Forelimb muscle (tissue), 1 donor: ENCODE measurements at places on chromosomes 4 and X. TPM values are rescaled to one million over a fixed set of nuclear protein-coding genes. Genes with fewer than 3 reads are reported as not detected.

PAGE3 gene
- polyA plus RNA-seq = not detected

SOX3 gene
- polyA plus RNA-seq = 0.10 TPM

AMBN gene
- polyA plus RNA-seq = not detected

ITGB1BP2 gene
- 142 TPM for polyA plus RNA-seq

BEND2 gene
- 0.05 TPM for polyA plus RNA-seq

FSTL5 gene
- 2.6 TPM for polyA plus RNA-seq

TBC1D9 gene
- 13.8 TPM for polyA plus RNA-seq

TMEM271 gene
- not detected for polyA plus RNA-seq

NOX1 gene
- 0.22 TPM for polyA plus RNA-seq

NUDT6 gene
- 8.1 TPM for polyA plus RNA-seq

CSTF2 gene
- 10.0 TPM for polyA plus RNA-seq

SLC25A14 gene
- 9.3 TPM for polyA plus RNA-seq

SOWAHB gene
- polyA plus RNA-seq = 0.05 TPM

BCORL1 gene
- polyA plus RNA-seq = 15.6 TPM

SULT1E1 gene
- 23.6 TPM for polyA plus RNA-seq

MORC4 gene
- polyA plus RNA-seq = 37.0 TPM
